Activated T-cell treated with anti-CD3 and anti-CD28 coated beads for 24 hours (primary cell): ENCODE measurements at places on chromosomes 4 and X.

DNA sequence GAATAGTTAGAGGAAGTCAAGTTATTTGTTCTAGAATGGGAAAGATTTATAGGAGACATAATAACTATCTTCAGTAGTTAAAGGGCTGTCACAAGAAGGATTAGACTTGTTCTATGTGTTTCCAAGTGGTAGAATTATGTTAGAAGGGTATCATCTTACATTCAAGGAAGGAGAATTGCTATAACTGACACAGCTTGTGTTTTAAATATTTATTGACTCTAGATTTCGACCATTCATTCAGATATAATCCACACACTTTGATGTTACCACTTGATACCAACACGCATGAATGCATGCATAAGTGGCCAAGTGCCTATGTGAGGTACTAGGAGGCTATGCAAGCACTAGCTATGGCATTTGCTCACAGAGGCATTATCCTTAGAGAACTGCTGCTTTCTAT, 122.7 kb downstream of the CCNB3 start:
- no peak for DNase-seq

GRCh38 chr4:4402966-4403365, 16.1 kb downstream of the NSG1 start:
- DNase-seq, result no peak

DNA sequence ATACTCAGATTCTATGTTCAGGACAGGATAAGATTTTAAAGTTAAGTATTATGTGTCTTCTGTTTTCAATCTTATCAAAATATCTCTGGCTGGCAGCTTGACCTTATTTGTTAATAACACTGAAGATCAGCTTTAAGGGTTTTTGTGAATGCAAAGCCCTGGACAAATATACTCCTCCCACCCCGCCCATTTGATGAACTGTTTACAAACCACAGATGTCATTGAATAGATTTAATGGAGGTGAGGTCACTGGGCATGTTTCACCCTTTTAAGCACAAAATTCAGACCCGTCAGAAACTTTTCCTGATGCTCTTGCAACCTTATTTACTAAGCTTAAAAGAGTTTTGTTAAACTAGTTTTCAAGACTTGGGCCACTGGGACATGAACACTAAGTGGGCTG, 10.1 kb upstream of the CXCL8 start:
- DNase-seq, result no peak

DNA sequence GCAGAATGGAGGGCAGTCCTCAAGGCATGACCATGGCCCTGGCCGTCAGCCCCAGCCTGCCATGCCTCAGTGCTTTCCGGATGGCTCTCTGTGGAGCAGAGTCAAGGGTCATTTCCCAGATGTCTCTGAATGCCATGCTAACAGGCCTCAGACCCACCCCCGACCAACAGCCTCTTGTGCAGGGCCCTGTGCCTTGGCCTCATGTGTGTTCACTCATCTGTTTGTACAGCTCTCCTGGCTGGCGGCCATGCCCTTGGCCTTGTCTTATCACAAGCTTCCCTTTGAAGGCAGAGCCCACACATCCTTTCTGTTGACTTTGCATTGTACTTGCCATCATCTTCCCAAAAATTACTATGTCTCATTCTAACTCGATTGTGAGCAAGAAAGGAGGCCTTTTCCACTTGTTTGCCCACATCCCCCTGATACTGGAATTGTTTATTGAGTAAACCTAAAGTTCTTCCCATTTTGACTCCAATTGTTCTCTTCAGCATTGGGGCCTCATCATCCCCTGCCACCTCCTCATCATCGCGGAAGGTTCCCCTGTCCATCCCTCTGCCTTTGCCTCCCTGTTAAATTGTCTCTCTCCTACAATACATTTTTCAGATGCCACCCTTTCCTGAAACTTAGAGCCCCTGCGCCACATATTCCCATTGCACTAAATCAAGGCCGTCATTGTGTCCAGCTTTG, 6.3 kb downstream of the CA5B start:
- DNase-seq, result no peak

GRCh38 chrX:69101683-69102251, 63.5 kb downstream of the PJA1 start:
- no peak for DNase-seq

DNA sequence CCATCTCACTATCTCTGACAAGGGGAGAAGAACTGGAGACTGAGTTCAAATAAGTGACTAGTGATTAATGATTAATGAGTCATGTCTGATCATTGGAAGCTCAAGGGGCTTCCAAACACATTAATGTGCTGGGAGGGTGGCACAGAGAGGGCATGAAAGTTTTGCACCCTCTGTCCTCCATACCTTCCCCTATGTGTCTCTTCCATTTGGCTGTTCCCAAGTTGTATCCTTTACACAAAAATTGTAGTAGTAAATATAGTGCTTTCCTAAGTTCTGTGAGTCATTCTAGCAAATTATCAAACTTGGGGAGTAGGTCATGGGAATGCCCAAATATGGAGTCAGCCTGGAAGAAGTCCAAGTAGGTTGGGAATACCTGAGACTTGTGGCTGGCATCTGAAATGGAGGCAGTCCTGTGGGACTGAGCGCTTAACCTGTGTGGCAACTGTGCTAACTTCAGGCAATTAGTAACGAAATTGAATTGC, 4.1 kb upstream of the FAM200B start:
- no peak for DNase-seq

DNA sequence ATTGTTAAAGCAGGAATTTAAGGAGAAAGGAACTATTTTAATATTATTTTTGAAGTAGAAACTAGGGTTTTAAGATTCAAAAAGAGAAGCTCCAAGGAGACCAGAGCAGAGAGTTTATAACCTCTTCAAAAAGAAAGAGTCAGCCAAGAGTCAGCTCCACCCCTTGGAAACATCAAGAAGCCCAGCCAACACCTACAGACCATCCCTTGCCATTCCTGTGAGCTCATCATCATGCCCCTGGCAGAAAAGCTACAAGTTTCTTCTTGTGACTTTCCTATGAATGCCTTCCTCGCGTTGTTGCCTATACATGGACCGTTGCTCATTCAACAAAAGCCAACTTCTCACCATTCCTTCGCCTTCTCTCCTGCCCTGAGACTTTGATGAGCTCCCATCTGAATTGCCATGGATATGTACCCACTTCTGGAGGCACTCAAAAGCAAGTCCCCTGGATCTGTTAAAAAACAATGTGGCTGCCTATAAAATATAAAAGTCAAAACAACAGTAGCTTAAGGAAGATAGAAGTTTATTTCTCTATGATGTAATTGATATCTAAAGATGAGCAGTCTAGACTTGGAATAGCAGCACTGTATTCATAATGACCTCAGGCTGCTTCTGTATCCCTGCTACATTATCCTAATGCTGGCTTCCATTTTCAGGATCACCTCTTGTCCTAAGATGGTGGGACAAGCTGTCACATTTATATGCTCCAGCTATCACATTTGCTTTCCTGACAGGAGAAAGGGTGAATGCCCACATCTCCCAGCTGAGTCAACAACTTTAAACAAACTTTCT, 20.3 kb downstream of the PLRG1 start:
- DNase-seq, result no peak

DNA sequence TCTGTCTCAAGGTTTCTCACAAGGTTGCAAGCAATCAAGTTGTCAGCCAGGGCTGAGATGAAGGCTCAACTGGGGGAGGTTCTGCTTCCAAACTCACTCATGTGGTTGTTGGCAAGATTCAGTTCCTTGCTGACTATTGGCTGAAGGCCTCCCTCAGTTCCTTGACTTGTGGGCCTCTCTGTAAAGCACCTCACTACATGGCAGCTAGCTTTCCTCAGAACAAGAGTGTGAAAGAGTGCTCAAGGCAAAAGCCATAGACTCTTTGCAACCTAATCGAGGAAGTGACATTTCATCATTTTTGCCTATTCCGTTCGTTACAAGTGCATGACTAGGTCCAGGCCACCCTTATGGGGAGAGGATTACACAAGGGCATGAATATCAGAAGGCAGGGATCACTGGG, 52.0 kb downstream of the CXorf58 start:
- no peak for DNase-seq

- DNase-seq, result no peak
Measured at GRCh38 chr4:137408527-137409177, 123.6 kb downstream of the PCDH18 start.

DNA sequence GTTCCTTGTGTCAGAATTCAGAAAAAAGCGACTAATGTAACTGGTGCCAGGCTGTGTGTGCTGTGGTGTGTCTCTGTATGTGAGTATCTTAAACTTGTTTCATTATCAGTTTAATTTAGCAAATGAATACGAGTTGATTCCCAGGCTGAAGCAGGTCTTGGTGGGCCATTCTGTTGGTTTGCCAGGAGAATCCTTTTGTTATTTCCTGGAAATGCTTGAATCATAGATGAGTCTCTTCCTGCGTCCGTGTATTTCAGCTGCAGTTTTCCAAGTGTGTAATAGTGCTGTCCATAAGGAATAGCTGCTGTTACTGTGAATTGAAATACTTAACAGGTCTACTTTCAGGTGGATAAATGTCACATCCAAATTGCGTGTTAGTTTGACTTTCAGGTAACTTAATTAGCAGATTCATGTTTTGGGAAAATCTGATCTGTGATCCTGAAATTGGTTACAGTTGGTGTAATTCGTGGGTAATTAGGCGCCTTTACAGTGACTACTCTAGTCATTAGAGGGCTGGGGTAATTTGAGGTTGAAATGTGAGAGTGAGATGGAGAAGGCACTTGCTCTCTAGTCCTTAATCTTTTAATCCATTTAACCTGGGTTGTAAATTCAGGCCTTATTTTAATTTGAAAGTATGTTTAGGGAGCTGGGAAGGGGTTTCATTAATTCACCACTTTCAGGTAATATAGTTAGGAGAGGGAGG, 23.8 kb downstream of the TMEM131L start:
- DNase-seq, result no peak

GRCh38 chr4:37780444-37781130, 45.9 kb upstream of the PGM2 start:
- DNase-seq, result peak; percentile 9

DNA sequence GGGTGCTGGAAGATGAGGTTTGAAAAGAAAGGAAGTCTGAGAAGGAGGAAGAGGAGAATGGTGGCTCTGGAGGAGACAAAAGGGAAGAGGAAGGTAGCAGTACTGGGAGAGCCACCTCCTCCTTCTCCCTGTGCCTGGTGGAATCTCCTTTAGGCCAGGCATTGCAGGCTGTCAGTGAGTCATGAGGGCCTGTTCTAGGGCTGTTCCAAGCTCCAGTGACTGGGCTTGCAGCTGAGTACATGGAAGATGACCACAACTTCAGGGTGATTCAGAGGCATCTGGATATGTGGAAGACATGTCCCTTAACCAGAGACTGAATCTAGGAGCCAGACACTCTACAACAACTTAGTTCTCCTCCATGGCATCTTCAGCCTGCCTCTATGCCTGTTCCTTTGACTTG, 107.8 kb downstream of the EFNB1 start:
- no peak for DNase-seq

DNA sequence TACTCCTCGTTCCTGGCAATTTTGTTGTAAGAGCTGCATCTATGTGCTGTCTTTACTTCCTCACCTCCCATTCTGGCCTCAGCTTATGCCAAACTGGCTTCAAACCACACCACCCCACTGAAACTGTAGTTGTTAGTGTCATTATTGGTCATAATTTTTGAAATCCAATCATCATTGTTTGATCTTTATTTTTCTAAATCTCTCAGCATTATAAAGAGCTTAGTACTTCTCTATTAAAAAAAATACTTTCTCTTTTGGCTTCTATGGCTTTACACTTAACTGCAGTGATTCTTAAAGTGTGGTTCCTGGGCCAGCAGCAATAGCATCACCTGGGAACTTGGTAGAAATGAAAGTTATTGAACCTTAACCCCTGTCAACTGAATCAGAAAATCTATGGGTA, 83.5 kb upstream of the GRPR start:
- DNase-seq, result no peak

DNA sequence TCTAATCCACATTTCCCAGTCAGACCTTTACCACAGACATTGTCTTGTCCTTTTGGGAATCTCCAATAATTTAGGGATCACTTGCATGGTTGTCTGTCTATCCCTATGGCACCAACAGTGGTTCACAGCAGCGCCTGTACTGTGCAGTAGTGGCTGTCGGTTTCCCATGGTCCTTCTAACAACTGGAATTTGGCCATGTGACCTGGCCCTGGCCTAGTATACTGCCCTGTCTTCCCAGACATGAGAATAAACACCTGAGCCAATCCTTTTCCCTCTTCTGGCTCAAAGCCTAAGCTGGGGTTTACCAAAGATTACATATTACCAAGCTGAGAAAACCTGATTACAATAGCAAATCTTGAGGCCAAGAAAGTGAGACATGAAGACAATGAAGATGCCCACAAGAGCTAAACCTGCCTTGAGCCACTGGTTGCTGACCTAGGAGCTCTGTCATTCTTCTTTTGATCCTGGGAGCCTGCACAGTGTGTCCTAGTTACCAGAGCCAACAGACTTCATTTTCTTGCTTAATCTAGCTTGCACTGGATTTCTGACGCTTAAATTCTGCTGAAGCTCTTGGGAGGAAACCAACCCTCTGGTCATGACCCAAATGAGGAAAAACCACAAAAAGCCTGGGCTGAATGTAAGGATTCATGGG, 92.1 kb downstream of the SCD5 start:
- DNase-seq, result no peak

- peak; percentile 38 for DNase-seq
Measured at GRCh38 chrX:16892504-16893362, 22.6 kb upstream of the RBBP7 start.

- no peak for DNase-seq
Measured at GRCh38 chr4:164304101-164304639, 449.8 kb upstream of the SMIM31 start.

DNA sequence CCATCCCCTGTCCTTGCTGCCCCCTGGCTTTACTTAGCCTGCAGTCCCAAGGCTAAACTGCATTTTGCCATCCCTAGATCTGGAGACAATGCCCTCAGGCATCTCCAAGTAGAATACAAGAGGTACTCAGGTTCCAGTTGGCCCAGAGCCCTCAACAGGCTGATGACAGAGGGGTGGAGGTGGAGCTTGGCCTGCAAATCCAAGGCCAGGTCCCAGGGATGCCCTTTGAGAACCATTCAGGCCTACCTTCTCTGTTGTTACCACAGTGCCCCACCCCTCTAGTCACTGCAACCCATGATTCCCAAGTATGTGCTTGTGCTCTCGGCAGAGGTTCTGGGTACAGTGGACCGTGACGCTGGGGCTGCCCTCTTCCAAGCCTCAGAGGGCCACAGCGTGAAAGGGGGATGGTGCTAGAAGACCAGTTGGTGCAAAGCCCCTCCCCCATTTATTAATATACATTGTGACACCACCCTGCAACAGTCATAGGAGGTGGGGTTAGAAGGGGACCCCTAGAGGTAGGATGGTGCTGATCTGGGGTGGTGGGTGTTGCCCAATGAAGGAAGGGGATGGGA, 6.4 kb upstream of the UBA1 start:
- no peak for DNase-seq
